ENCODE measurements at places on chromosomes 2 and 18.

DNA sequence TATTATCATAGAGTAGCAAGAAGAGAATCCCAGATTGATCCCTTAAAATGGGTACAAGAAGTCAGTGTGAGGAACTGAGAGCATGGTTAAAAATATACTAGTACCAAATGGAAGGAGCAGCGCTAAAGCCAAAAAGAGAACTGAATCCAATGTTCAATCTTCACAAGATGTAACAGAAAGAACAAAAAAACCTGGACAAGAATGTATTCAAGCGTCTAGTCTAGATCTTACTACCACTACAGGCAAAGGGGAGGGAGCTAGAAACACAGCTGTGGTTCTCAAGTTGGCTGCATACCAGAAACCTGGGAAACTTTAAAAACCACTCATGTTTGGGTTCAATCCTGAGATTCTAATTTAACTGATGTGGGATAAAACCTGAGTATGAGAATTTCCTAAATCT is 57.5 kb downstream of the PIAS2 start:
- no peak for DNase-seq

- DNase-seq, result no peak
Measured at GRCh38 chr18:60202708-60203107, 169.9 kb downstream of the MC4R start.

GRCh38 chr2:8514274-8514662 is 167.6 kb upstream of the ID2 start:
- no peak for DNase-seq

DNA sequence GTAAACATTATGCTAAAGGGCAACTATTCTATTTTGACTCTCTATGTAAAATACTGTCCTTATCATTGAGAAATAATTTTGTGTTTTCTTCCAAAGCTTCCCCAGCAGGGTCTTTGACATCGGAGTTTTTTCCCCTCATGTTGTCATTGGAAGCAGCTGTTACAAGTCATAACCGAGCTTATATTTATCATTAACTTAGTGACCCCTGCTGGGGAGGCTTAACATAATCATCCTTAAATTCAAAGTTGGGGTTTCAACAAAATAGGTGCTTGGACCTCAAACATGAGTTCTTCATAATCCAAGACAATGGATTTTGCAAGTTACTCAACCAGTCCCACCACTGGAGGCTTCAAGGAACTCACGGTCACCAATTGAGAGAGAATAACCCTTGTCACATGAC is 330.9 kb downstream of the DCC start:
- DNase-seq, result no peak

DNA sequence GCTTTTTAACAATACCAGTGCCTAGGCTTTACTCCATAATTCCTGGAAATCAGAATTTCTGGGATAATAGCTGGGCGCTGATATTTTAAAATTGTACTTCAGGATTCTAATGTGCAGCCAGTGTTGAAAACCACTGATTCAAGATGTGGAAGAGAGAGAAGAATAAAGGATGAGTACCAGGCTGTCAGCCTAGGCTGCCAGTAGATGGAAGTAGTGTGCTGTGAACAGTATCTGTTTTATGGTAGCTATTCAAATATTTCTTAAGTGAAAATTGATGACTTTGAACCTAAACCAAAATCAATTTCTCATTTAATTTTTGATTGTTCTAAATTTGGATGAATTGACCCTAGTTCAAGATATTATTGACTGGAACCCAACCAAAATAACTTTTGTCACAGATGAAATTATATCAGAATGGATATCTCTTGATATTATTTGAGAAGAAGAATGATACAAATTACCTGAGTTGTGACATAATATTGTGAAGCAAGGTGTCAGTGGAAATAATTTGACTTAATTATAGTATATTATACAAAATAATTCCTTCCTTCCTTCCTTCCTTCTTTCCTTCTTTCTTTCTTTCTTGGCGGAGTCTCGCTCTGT is 88.0 kb downstream of the COMMD1 start:
- peak; percentile 37 for DNase-seq

DNA sequence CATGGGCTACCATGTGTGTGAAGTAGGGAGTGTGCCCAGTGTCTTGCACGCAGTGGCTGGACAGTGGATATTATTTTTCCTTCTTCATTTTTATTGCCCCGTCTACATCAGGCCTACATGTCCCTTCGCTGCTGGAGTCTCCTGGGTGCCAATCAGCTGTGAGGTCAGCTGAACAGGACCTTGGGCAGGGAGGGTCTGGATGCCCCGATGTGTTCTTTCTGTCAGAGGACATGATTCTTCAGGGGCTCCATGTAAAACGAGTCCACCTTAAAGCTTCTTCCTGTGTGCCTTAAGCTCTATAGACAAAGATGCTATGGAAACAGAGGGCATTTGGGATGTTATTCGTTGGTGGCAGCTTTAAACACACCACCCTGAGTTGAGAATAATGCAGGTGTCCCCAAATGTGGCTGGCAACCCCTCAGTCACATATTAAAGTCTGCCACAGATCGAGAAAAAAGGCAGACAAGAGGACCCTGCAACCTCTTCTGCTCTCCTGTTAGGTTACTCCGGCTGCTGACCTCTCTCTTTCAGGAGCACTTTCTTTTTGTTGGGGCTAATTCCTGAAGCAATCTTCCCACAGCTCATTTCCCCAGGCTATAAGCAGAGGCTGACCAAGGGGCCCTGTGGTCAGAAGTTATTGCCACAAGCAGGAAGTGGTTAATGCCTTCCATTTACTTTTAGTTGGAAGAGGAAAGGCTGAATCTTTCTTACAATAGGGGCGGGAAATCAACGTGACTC is 20.0 kb downstream of the GREB1 start:
- no peak for DNase-seq

DNA sequence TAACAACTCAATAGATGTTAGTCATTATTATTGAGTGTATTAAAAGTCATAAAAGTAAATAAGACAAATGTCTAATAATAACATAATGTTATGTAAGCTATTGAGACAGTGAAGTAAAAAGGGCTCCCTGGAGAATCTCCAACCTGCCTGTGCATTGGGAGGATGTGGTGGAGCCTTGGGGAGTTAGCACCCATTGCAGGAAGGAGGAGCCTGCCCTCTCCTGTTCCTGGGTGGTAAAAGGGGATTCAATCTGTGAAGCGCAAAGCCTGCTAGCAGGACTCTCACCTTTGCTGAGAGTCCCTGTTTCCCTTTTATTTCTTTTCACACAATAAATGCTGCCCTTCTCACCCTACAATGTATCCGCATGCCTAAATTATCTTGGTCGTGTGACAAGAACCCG is 206.1 kb downstream of the RAB3GAP1 start:
- no peak for DNase-seq

GRCh38 chr2:195709901-195710806 is 53.1 kb downstream of the SLC39A10 start:
- no peak for DNase-seq

GRCh38 chr2:118705032-118705431 is 142.4 kb downstream of the EN1 start:
- DNase-seq, result no peak

GRCh38 chr2:8481463-8482009 is 200.3 kb upstream of the ID2 start:
- DNase-seq, result peak; percentile 45

DNA sequence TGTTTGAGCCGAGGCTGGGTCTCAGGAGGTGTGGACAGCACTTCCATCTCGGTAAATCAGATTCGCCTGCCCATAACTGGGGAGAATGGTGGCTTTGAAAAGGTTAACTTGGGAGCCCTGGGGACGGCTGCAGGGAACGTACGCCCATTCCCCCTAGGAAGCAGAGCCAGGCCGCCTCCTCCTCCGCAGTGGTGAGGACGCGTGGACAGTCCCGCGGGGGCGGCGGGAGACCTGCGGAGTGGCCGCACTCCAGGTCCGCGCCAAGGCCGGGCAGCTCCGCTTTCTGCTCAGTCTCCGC is 845 bp upstream of the MYCN start:
- no peak for DNase-seq

DNA sequence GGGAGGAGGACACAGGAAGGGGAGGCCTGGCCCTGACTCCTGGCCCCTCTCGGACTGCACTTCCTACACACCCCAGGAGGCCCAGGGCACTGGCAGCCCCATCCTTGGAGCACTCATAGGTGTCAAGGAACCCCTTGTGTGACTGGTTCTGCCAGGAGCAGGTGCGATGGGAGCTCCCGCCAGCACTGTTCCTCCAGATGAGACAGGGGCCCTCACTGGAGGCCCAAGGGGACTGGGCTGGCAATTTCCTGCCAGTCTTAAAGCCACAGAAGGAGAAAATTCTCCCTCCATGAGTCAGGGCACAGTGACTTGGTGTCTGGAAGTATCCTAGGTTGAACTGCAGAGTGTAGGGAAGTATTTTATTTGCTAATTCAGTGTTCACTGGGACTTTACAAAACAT is 42.8 kb upstream of the MAL start:
- no peak for DNase-seq

DNA sequence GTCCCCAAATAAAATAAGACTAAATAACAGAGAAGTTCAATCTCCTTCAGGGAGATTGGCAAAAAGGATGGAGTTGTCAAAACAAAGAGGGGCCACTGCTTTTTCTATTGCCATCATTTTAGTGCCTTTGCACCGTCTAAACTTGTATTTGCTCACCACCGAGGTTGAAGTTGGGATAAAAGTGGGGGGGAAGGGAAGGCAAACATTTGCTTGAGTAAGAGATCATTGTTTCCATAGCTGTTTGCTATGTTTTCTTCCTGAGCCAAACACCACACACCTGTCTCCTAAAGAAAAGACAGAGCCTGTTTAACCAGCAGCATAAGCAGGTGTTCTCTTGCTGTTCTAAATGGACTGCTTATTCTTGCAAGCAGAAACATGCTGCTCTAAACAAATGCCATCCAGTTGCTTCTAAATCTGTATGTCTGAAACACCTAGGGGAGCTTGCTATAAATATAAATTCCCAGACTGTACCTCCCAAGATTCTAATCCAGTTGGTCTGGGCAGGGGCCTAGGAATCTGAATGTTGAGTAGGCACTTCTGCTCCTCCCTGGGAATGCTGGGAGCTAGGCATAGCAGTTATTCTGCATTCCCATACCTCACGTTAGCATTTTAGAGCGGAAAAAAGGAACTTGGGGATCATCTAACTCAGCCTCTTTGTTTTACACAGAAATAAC is 179.4 kb upstream of the ARL4C start:
- DNase-seq, result no peak

DNA sequence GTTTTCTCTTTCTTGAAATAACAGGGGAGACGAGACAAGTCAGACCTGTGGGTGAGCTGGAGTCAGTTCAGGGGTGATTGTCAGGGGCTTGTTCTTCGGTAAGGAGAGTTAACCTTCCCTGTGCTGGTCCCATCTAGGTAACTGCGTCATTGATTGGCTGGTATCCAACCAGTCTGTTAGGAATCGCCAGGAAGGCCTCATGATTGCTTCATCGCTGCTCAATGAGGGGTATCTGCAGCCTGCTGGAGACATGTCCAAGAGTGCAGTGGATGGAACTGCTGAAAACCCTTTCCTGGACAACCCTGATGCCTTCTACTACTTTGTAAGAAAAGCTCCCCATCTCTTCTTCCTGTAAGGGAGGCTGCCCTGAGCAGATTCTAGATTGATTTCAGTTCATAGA is 21.3 kb downstream of the PLEK start:
- DNase-seq, result no peak

GRCh38 chr2:18800240-18800971 is 211.0 kb upstream of the NT5C1B start:
- no peak for DNase-seq

DNA sequence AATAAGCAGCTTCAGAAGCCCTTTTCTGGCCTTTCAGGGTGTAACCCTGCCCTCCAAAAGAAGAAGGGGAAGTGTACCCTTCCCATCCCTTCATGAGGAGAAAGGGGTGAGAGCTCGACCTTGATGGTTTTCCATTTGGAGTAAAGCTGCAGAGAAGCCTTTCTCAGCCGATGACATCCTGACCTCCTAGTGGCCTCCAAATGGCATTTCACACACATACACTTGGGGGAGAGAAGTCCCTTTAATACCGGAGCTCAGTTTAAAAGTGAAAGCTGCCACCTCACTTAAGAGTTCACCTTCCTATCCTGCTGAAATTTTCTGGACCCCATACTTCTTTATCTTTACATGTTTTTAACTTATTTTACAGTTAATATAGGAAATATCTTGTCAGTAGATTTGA is 716.7 kb downstream of the DCDC2C start:
- DNase-seq, result no peak

- DNase-seq, result no peak
Measured at GRCh38 chr2:168753765-168754329, 48.6 kb upstream of the NOSTRIN start.

- DNase-seq, result no peak
Measured at GRCh38 chr18:22168360-22168921, 948 bp upstream of the GATA6 start.

DNA sequence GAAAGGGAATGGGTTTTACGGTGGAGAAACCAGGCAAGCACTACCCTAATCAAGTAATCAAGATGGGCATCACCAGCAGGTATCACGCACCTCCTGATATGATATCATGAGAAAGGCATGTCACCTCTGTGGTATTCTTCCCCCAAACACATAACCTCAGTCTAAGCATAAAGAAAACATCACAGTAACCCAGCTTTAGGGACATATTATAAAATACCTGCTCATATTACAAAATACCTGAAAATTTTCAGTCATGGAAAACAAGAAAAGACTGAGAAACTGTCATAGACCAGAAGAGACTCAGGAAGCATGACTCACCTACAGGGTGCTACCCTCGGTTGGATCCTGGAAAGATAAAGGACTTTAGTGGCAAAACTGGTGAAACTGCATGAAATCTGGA is 30.5 kb downstream of the GCKR start:
- no peak for DNase-seq

- DNase-seq, result no peak
Measured at GRCh38 chr2:144801325-144801724, 281.4 kb upstream of the ZEB2 start.

DNA sequence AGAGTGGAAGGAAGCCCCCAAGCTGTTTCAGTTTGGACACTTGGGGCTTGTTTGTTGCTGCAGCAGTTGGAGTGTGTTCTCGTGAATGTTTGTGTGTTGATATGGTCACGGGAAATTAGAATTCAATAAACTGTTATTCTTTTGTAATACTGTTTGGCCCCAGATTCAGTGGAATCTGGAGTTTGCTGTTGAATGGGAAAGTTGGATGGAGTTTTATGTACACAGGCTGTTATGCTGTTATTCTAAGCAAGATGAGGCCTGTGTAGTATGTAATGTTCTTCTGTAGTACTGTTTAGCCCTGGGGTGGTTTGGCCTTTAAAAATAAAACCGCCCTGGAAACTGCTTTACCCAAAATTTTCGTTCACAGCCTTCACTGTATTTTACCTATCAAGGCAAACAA is 810.4 kb upstream of the HS6ST1 start:
- no peak for DNase-seq

DNA sequence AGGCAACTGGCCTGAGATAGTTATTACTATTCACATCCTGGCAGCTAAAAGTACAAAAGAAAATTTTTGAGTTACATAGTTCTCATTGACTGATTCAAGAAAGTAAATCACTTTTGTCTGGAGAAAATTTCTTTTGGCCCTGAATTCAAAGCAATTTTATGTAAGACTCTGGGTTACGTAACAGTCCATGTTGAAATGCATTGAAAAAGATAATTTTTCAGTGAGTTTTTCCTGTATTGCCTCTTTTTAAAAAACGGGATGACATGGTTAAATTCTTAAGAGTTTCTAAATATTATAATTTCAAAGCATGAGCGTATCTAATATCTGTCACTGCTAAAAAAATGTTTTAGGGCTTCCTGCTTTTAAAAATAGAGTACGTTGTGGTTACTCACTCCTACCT is 72.7 kb downstream of the ANKRD12 start:
- DNase-seq, result no peak
